ENCODE measurements at places on chromosomes 5 and 9.

- DNase-seq: no peak
Measured at GRCh38 chr5:43036856-43037635, 3.1 kb downstream of the ANXA2R start.

DNA sequence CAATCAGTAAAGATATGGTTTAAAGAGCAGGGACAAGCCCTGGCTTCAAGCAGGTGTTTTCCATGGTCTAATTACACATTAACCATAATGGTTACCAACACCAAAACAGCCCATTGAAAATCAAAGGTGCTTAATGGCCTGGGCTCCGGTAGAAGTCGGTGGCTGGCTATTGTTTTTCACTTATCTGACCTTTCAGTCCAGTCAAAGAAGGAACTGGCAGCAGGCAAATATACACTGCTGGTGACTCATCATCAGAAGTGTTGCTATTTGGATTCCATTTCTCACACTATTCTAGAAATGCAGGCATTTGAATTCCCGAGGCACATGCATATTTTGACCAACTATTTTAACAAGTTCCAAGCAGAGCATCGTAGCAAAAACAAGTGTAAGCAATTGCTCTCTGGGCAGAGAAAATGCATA lies 26.3 kb upstream of the GABRP start:
- no peak for DNase-seq

DNA sequence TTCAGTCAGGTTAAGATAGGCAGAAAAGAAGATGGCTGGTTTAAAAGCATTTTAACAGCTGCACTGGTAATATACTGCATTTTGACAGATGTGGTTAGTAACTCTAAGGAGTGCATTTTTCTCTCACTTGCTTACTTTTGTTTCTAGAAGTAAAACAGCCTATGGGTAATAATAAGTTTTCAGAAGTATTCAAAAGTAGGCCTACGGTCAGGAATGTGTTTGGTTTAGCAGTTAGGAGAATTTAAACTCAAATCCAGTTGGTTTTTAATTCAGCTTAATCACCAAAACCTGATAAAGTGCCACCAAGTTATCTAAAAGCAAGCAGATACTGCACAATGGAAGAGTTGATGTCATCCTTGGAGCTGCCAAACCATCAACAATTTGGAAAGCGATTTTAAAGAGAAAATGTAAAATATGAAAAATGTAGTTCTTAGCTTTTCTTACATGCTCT lies 160.3 kb downstream of the ARSB start:
- no peak for DNase-seq

DNA sequence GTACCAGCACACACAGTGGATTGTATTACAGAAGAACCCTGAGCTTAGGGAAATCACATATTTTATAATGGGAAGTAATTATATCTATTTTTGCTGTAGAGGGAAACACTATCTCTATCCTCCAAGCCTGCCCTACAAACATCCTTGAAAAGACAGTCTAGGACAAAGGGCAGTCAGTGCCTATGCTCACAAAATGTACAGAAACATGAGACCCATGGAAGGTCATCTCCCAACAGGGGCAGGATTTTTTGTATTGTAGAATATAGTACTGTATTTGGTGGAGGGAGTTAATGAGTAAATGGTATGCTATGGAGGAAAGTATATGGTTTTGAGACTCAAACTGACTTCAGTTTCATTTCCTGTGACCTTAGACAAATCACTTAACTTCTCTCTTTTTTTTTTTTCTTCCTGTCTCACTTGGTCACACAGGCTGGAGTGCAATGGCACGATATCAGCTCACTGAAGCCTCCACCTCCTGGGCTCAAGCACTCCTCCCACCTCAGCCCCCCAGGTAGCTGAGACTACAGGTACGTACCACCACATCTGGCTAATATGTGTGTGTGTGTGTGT lies 5.8 kb upstream of the RAB14 start:
- DNase-seq: no peak

GRCh38 chr9:4979239-4979638 lies 5.8 kb upstream of the JAK2 start:
- no peak for DNase-seq

DNA sequence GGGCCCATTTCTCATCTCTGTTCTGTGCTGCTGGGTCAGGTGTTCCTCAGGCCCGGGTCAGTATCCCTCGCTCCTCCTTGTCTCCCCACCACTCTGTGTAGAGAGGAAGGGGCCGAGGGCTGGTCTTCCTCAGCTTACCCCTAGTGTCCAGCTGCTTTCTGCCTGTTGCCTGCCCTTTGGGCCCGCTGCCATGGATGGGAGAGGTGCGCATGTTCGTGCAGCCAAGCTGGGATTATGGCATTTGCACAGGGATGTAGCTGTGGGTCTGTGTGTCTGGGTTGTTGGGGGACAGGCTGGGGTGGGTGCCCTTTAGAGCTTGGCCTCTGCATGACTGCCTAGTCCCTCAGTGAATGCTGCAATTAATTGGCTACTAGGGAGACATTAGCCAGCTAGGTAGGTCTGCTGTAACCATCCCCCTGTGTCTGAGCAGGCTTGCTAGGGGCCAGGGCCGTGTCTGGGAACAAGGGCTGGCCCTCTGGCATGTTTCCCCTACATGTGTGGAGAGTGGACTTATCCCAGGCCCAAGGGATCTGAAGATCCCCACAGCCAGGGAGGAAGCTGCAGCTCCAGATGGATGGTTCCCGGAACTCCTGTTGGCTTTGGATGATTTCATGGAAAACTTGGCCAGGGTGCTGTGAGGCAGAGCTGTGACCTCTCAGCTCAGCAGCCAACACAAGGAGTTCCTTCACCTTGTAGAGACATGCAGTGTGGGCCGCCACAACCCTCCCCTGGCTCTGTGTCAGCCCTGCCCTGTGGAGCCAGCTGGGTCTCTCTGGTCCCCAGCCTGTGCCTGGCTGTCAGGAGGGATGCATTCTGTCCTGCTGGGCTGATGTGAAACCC lies 161.9 kb downstream of the MACROH2A1 start:
- DNase-seq: no peak

- no peak for DNase-seq
Measured at GRCh38 chr5:143649937-143650621, 161.9 kb upstream of the HMHB1 start.

DNA sequence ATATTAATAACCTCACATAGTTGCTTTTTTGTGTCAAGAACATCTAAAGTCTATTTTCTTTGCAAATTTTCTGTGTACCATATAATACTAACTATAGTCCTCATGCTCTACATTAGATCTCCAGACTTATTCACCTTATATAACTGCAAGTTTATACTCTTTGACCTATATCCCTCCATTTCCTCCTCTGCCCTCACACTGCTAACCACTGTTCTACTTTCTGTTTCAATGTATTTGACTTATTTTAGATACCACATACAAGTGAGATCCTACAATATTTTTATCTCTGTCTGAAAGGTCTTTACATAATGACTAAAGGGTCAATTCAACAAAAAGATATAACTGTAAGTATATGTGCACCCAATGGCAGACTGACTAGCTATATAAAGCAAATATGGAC lies 789.7 kb upstream of the ZNF608 start:
- peak; percentile 6 for DNase-seq

DNA sequence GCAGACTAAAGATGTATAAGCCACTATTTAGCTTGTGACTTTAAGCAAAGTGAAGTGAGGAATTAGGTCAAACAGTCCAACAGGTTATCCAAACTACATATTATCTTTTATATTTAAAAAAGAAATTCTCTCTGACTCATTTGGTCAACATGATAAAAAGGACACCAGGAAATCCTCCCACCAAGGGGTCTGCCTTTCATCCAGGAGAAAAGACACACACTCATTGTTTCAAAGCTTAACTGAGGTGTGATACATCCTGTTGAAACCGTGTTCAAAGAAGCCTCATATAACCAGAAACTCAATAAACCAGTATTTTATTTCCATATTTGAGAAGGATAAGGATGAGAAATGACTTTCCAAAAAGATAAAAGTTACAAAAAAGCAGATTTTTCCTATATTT lies 417.1 kb downstream of the HCN1 start:
- DNase-seq: no peak

- no peak for DNase-seq
Measured at GRCh38 chr5:13511442-13511841, 433.0 kb downstream of the DNAH5 start.

DNA sequence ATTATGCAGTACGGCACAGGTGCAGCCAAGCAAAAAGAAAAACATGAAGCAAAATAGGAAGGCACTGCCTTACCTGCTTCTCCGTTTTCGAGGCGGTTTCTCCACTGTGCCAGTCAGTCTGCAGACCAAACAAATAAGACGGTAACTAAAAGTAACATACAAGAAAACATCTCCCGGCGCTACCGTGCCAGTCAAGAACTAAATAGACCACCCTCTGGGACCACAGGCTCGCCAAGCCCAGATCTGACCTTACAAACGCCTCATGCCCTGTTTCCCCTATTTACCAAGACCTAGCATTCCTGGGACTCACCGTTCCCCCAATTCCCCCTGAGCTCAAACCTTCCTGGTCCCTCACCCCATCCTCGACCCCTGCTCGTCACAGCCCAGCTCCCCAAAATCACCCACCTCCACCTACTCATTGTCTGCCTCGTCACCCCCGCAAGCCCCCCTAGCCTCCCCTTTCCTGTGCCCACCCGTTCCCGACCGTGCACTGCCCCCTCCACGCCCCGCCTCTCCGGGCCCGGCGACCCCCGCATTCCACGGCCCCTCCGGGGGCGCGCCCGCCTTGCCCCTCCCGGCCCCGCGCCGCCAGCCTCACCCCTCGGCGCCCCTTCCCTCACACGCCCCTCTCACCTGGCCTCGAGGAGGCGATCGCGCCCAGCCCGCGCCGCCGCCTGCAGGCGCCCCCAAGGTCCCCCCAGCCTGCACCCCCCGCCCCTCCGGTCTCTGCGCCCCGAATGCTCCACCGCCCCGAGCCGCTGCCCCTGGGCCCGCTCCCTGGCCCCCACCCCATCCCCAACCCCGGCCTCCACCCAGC lies 560 bp downstream of the SCAI start:
- DNase-seq: peak; percentile 18

DNA sequence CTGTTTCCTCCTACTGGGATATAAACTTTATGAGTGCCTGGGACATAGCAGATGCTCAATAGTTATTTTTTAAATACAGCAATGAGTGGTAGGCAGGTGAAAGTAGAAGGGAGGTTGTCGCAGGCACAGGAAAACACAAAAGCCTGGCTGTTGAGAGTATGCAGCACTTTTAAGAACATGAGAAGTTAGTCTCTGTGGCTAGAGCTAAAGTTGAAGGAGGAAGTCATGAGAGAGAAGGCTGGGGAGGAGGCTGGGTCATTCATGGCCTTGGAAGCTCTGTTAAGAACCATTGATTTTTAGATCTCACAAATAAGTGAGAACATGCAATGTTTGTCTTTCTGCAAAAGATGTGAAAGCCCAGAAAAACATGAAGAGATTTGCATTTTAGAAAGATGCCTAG lies 126.7 kb downstream of the PRKACG start:
- no peak for DNase-seq

- no peak for DNase-seq
Measured at GRCh38 chr9:15189481-15189880, 117.5 kb downstream of the TTC39B start.

- no peak for DNase-seq
Measured at GRCh38 chr5:22531986-22532385, 321.2 kb downstream of the CDH12 start.

GRCh38 chr5:150078802-150079689 lies 7.3 kb downstream of the CSF1R start:
- no peak for DNase-seq

DNA sequence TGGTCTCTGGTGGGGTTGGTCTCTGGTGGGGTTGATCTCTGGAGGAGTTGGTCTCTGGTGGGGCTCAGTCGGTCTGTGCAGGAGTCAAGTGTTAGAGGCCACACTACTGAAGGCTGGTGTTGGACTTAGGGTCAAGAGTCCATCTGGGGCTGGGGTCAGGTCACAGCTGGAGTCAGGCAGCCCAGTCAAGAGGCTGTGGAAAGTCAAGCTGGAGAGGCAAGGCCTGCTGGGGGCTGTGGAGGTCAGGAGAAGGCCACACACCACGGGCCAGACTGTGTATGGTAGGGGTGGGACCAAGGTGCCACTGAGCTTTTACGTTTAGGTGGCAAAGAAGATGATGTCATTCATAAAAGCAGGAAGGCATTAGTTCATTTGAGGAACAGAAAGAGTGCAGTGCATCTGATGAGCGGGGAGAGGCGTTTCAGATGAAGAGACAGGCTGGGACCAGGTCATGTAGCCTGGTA lies 16.7 kb upstream of the CD74 start:
- no peak for DNase-seq

DNA sequence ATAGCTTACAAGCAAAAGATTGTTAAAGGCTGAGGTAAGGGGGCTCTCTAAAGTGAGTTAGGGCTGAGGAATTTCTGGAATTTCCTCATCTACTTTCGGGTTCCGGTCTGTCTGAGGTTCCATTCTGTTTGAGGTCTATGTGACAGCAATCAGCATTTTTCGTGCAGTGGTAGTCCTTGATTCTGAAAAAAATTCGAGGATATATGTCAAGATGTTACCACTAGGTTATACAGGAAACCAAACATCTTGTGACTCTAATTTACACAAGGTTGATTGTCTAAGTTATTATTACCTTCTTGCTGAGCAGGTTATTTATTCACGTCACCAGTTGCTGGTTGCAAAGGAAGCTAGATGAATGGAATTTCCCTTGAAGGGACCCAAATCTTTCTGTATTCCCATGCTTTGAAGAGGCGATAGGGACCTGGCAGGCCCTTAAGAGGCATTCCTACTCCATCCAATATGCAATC lies 35.2 kb downstream of the RLN2 start:
- DNase-seq: no peak

DNA sequence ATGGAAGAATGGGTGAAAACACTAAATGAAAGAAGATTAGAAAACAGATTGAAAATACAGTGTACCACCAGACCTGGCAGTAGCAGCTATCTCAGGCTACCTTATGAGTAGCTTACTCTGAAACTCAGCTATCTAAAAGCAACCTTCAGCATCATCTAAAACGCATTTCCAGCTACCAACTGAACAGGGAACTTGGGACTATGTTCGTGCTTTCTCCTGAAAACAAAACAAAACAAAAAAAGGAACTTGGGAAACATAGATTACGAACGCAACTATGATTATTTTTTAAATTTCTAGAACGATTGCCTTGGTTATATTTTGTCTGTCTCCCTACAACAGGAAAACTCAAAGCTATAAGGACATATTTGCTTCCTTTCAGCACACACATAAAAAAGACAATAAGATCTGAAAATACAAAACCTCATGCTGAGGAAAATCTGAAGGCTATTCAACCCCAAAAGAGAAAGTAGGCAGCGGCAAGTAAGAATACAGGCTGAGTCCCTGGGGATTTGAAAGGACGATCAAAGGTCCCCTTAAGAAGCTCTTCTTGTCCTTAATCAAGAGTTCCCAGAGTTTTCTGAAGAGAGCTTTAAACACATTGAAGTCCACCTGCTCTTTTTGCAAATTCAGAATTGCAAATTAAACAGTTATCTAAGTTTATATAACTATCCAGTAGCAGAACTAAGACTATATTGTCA lies 53.4 kb downstream of the OR2K2 start:
- DNase-seq: no peak

GRCh38 chr5:142769793-142770649 lies at the start of gene ARHGAP26:
Gene ARHGAP26, plus strand, starts transcription at chr5:142770377. Its CDS starts 385 bp downstream, at chr5:142770762.
- peak; percentile 91 for DNase-seq

Measured in T-helper 2 cell (primary cell).